ENCODE measurements at places on chromosomes 1 and 21.
A peak's percentile ranks its signal among the peaks of the same experiment; 100 is the strongest.

- DNase-seq: peak; percentile 63
These were observed 44.5 kb upstream of the CRNN start for GRCh38 chr1:152458384-152459185.

DNA sequence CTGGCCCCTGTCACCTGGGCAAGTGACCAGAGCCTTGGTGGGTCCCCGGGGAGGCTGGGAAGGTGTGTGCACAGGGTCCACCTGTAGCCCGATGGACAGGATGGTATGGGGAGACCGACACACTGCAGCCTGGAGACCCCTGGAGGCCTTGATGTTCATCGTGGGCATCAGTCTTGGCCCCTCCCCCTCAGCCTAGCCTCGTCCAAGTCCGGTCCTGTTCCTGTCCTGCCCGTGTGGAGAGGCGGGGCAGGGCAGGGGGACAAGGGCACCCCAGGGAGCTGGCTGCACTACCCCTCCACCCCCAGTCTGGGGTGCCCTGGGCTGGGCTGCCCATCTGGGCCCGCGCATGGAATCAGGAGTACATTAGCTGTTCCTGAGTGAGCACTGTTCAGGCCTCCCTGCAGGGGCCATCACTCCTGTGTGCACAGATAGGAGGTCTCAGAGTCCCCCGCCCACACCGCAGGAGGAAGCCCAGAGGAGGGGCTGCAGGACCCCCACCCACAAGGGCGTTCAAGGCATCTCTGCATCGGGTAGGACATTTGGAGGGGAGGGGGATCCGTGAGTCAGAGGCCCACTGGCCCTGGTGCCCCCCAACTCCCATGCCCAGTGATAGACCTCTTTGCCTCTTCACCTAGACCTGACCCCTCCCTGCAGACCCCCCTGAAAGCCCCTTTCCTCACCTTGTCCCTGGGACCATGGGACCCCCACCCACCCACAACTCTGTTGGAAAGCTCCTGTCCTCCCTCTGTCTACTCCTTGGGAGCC, 63.2 kb downstream of the WNT9A start:
- no peak for DNase-seq

DNA sequence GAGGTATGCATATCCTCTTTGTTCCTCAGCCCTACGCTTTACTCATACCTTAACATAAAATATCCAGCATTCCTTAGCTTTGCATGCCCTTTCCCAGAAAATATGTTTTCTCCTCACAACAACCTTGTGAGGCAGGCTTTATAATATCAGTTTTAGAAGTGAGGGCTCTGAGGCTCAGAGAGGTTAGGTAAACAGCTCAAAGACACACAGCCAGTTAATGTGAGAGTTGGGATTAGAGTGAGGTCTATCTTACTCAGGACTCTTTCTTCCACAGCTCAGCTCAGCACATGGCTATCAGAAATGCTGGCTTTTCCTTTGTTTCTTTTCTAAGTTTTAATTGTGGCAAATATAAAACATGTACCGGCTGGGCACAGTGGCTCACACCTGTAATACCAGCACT, 27.9 kb downstream of the CSF1 start:
- no peak for DNase-seq

GRCh38 chr1:222936042-222936441, 121.2 kb downstream of the DISP1 start:
- no peak for DNase-seq

DNA sequence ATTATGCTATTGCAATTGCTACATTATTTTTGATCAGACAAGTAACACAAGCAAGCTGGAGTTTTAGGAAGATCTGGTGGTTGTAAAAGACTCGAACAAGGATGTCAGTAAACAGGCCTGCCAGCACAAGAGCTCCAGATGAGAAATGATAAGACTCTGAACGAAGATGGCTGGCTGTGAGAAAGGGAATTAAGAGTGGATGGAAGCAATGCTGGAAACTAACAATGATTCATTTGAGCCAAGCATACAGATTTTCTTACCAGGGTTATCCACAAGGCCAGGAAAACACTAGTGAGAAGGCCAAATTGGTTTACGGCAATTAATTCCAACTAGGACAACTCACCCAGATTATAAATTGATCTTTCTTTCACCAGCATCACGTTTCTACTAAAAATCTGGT, 54.2 kb downstream of the NRIP1 start:
- no peak for DNase-seq

GRCh38 chr1:186094172-186094571, 280.9 kb downstream of the TPR start:
- DNase-seq: no peak

- DNase-seq: no peak
These were observed 17.0 kb downstream of the TNNT2 start for GRCh38 chr1:201360486-201360885.

GRCh38 chr1:31934706-31935629, 3.2 kb downstream of the PTP4A2 start:
- DNase-seq: peak; percentile 24

DNA sequence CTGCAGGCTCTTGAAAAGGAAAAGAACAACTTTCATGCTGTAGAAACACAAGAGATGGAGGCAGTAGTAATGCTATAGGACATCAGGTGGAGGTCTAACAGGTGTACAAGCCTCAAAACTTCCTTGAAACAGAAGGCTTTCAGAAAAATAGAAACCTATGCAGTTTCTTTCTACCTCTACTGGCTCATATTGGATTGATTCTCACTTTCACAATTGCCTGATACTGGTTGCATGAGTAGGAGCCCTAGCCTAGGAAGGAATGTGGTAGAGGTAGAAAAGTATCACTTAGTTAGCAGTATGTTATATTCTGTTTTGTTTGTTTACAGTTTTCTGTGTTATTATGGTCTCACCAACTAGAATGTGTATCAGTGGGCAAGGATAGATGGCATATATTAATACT, 175.4 kb upstream of the GORAB start:
- no peak for DNase-seq
